ENCODE measurements at places on chromosomes 2 and 18.

GRCh38 chr18:5998907-5999306, 103.6 kb upstream of the TMEM200C start:
- no peak for DNase-seq

GRCh38 chr2:207182911-207183310, 17.2 kb upstream of the KLF7 start:
- no peak for DNase-seq

- no peak for DNase-seq
Measured at GRCh38 chr2:38634684-38635083, 31.2 kb upstream of the GALM start.

DNA sequence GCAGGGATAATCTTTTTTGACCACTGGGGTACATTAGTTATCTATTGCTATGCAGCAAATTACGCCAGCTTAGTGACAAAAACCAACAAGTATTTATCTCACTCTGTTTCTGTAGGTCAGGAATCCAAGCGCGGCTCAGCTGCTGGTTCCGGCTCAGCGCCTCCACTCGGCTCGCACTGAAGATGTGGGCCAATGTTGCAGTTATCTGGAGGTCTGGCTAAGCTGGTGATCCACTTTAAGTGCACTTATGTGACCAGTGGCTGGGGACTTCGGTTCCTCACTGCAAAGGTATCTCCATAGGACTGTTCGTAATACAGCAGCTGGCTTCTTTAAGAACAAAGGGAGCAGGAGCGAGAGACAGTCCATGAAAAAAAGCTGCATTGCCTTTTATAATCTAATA, 591.9 kb downstream of the TMEM182 start:
- DNase-seq = no peak

GRCh38 chr18:76348267-76349066, 146.6 kb downstream of the ZNF516 start:
- DNase-seq = no peak

- no peak for DNase-seq
Measured at GRCh38 chr2:37090019-37090477, 5.7 kb downstream of the GPATCH11 start.

- DNase-seq = no peak
Measured at GRCh38 chr2:95274291-95275150, at the start of gene PROM2. TSS of gene PROM2 (plus strand) at chr2:95274449. CDS start at chr2:95274586, 137 bp downstream.

DNA sequence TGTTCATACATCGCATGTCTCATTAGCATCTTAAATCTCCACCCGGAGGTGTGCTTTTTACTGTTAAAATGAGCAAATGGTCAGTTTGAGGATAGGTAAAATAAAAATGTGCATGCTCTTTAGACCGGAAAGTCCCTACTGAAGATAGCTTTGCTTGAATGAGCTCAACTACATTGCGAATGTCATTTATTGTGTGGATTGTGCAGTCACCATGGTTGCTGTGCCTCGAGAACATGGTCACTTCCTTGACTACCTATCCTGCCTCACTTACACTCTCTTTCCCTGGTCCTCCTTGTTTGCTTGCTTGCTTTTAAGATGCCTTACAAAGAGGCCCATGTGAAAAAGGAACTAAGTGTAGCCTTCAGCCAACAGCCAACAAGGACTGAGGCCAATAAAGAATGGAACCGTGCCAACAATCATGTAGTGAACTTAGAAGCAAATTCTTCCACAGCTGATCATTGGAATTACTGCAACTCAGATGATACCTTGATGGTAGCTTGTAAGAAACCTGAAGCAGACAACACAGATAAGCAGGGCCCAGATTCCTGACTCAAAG, 72.2 kb upstream of the BARD1 start:
- no peak for DNase-seq

DNA sequence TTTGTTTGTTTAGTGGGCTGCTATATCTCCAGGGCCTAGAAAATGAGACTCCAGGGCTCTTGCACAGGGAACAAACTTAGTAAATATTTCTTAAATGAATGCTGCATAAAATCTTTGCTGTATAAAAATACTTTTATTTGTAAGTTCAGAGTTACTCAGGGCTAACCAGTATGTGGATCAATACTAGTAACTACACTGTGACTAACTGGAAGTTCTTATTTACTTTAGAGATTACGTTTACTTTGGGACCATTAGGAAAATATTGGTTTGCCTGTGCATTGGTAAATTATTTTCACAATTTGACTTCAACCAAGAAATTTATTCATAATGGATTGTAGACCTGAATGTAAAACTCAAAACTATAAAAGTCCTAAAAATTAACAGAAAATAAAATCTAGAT, 575.5 kb downstream of the RNF144A start:
- no peak for DNase-seq

- DNase-seq = no peak
Measured at GRCh38 chr2:12045864-12046291, 299.4 kb downstream of the LPIN1 start.

DNA sequence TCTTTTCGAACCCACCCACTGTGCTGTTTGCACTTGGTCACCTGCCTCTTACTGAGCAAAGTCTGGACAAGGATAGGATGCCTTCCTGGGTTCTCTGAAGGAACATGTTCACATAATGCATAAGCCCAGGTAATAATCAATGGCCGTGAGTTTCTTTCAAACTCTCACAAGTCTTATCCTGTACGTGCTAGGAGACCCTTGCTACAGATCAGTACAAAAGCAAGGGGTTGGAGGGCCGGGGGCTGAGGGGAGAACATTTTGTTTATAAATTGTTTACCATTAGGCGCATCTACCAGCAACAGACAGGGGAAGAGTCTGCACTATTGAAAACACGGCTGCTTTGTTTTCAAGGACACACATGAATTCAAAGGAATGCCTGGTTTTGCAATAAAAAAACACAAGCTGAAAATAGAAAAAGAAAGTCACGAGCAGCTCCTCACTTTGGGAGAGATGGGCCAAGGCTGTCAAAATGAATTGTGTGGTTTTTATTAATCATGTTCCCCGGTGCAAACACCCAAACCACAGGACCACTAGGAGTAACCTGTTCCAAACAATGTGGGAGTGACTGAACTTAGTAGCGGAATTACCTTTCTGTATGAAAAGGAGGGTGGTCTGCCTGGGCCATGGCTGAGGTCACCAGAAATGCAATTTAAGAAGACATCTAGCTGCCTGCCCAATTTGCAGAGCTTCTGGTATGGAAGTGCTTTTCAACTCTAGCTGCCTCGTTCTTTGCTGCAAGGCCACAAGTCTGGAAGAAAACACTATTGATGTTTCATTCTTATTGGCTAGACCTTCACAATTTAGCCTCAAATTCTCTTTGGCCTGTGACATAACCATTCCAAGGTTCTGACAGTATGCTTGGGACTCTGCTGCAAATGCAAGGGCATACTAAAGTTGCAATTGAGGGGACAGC, 73.5 kb downstream of the CCBE1 start:
- DNase-seq = no peak

GRCh38 chr2:232009639-232010274, 48.2 kb downstream of the DIS3L2 start:
- DNase-seq = no peak

DNA sequence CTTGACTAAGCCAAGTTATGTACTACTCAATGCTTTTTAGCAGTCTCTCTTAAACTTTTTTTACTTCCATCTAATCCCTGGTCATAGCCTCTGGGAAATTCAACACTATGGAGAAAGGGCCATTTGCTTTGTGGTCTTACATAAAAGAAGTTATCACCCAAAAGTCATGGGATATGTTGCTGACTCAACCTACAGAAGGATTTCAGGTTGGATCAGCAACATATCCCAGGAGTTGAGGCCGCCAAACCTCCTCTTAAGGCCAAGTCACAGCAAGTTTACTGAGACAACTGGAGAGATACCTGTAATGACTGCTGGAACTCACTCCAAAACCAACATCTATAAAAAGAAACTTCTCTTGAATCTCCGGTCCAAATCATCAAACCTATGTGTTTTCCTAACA, 141.1 kb downstream of the IRS1 start:
- DNase-seq = no peak

- no peak for DNase-seq
Measured at GRCh38 chr2:21277068-21278056, 153.6 kb downstream of the TDRD15 start.

DNA sequence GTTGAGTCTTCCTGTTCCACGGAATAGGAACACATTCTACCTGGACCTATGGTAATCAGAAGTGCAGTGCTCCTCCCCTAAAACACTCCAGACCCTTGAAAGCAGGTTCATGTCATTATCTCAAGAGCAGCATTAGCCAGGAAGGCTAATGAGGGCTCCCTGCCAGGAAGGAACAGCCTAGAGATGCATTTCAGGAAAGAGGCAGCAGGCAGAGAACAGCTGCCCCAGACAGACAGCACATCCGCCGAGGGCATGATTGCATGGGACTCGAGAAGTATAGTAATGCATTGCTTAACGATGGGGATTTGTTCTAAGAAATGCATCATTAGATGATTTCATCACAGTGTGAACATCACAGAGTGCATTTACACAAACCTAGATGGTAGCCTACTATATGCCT, 171.5 kb downstream of the ALK start:
- DNase-seq = no peak

- DNase-seq = no peak
Measured at GRCh38 chr18:60372596-60372995, at the start of gene MC4R. TSS of gene MC4R (minus strand) at chr18:60372775. CDS start at chr18:60372349, 426 bp downstream.

DNA sequence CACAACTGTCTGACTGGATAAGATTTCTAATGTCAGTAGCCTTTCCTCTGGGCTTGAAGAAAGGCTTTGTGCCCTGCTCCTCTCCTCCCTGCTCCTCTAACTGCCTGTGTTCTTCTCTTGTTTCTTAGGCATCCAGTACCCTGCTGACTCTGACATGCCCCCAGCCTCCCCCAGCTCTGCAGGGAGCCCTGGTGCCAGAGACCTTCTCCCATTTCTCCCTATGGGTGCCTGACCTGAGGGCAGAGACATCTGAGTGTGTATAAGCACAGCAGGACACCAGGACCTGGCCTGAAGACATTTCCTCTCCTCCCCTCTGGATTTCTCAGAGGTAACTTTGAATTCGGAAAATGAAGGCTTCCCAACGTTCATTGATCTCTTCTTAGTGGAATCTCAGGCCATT, 23.6 kb downstream of the RNF144A start:
- DNase-seq = no peak

- DNase-seq = no peak
Measured at GRCh38 chr2:207469451-207469850, 60.3 kb upstream of the CREB1 start.

GRCh38 chr2:169360984-169361705, 1.2 kb downstream of the LRP2 start:
- DNase-seq = no peak

DNA sequence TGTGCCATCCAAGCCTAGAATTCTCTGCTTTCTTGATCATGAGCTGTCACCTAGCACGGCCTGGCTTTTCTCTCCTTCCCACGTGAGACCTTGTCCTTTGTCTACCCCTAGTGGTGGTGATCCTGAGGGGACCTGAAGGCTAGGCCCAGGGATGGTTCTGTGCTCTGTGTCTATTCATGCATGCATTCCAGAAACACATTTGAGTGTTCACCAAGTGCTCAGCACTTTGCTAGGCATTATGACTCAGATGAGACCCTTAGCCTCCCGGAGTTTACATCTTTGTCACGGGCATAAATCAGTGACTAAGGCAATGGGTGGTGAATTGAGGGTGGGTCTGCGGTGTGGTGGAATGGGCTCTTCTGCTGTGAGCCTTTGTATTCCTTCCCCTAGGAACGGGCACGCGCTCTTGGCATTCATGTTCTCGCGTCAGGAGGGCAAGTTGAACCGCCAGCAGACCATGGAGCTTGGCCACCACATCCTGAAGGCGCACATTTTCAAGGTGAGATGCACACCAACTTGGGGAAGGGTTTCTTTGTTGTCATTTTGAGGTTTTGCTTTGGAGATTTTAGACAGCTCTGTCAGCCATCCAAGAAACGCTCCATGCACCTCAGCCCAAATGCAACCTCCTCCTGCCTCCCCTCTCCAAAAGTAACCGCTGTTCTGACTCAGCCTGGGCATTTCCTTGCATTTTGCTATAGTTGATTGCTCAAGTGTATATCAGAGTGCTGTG, 100.9 kb downstream of the WDSUB1 start:
- no peak for DNase-seq

DNA sequence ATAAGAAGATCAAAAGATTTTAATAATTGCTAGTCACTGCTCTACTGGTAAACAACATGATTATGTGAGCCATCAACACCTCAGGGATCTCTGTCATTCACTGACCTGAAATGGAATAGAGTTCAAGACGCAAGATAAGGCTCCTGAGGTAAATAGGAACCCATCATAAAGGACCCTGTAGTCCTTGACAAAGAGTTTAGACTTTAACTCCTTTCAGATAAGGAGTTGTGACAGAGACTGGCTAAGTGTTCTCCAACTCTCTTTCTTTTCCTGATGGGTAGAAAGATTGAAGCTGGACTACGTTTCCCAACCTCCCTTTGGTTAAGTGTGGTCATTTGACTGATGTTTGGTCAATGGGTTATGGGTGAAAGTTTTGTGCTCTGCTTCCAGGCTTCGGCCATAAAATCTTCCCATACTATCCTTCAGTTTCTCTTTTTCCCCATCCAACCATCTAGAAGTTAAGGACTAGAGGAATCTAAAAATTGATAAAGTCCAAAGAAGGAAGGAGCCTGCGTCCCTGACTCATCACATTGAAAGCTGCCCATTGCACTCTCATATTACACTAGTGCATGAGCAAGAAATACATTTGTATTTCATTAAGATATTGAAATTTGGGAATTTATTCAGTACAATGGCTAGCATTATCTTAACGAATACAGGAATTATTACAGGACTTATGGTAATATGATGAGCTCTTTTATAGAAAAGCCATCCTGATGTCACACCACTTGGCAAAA, 293.7 kb upstream of the ACVR2A start:
- no peak for DNase-seq

DNA sequence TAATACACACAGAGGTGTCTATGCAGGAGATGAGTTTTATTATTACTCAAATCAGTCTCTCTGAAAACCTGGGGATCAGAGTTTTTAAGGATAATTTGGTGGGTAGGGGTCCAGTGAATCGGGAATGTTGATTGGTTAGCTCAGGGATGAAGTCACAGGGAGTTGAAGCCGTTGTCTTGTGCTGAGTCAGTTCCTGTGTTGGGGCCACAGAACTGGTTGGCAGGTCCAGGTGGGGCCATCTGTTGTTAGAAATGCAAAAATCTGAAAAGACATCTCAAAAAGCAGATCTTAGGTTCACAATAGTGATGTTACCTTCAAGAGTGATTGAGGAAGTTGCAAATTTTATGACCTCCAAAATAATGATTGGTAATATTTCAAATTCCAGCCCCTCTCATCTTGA, 86.9 kb downstream of the VSNL1 start:
- no peak for DNase-seq

- DNase-seq = no peak
Measured at GRCh38 chr2:208542465-208543041, 136.0 kb downstream of the PTH2R start.

- no peak for DNase-seq
Measured at GRCh38 chr18:48531082-48531403, 7.8 kb upstream of the CTIF start.

- DNase-seq = no peak
Measured at GRCh38 chr2:37852585-37853014, 72.5 kb upstream of the RMDN2 start.

GRCh38 chr2:219398721-219399363, 11.1 kb upstream of the DNPEP start:
- DNase-seq = no peak

- DNase-seq = no peak
Measured at GRCh38 chr2:161962160-161962559, 111.9 kb downstream of the DPP4 start.

Data from stimulated activated CD4-positive, alpha-beta T cell treated with anti-CD3 and anti-CD28 coated beads, Interleukin-1b, Interleukin-23, amount 100 ng/mL, for 48 hours (primary cell).